NCI-H524 (cell line): ENCODE measurements at places on chromosomes 6 and 20.

DNA sequence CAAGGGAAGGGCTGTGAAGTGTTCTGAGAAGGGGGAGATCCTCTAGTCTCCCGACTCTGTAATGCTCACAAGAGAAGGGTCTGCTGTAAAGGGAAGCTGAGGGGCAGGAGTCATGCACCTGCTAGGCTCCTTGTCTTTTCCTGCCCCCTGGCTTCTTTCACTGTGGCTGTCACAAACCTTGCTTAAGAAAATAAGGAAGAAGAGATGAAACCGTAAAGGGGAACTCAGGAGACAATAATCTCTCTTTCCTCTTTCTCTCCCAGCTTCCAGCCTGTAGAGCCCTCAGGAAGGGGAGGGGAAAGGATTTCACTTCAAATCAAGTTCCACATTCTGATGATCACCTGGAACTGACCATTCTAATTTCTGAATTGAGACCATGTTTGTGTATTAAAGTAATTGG lies 26.3 kb downstream of the SLC13A3 start:
- DNase-seq: no peak

DNA sequence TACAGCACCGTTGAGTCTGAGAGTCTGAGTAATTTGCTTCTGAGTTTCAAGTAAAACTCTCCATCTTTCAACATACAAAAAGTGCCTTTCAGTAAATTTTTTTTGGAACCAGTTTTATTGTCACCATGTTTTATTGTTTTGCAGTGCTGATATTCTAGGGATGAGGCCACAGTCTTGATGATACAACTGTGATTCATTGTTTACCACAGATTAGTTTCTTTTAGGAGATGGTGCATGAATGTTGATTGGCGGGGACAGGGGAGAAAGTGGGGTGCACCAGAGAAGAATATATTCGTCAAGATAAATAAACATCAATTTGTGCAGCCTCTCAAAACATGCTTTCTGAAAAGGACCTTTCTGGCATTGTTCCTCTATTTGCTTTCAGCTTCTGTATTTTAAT lies 109.0 kb downstream of the MCHR2 start:
- no peak for DNase-seq

DNA sequence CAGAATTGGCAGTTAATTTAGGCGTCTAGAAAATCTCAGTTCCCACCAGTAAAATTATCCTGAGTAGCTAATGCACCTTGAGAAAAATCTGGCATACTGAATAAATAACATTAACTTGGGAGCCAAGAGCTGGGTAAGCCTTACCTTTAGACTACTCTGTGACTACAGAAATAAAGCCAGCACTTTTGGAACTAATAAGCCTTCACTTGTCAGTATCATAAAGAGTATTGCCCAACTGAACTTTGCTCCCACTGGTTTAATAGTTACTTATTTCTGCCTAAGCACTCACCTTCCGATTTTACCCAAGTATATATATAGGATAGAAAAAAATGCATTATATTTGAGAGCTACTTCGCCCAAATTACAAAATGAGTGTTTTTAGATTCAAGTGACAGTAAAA lies 10.7 kb downstream of the FAM8A1 start:
- no peak for DNase-seq

- no peak for DNase-seq
These were observed 53.1 kb upstream of the VSX1 start for GRCh38 chr20:25135031-25135430.

GRCh38 chr6:43941174-43941573 lies 171.2 kb downstream of the VEGFA start:
- no peak for DNase-seq

GRCh38 chr6:47414423-47415167 lies 63.0 kb upstream of the CD2AP start:
- DNase-seq: no peak

GRCh38 chr20:59392736-59393135 lies 92.3 kb downstream of the EDN3 start:
- DNase-seq: no peak

- DNase-seq: peak; percentile 28
These were observed 24.5 kb downstream of the TSPYL4 start for GRCh38 chr6:116229287-116229913.

DNA sequence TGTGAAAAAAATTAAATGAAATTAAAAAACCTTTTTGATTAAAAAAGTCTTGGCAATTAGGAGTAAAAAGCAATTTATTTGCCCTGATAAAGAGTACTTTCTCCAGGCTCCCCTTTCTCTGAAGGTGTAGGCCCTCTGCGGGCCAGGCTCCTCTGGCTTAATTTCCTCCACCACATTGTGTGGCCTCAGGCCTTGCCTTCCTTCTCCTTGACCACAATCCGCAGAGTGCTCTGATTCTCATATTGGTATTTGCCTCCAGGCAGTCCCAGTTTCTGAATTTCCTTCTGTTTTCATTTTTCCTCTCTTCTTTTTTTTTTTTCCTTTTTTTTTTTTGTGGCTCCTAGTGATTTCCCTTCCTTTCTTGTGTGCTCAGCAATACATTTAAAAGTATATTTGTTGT lies 96.4 kb downstream of the AIG1 start:
- DNase-seq: no peak

DNA sequence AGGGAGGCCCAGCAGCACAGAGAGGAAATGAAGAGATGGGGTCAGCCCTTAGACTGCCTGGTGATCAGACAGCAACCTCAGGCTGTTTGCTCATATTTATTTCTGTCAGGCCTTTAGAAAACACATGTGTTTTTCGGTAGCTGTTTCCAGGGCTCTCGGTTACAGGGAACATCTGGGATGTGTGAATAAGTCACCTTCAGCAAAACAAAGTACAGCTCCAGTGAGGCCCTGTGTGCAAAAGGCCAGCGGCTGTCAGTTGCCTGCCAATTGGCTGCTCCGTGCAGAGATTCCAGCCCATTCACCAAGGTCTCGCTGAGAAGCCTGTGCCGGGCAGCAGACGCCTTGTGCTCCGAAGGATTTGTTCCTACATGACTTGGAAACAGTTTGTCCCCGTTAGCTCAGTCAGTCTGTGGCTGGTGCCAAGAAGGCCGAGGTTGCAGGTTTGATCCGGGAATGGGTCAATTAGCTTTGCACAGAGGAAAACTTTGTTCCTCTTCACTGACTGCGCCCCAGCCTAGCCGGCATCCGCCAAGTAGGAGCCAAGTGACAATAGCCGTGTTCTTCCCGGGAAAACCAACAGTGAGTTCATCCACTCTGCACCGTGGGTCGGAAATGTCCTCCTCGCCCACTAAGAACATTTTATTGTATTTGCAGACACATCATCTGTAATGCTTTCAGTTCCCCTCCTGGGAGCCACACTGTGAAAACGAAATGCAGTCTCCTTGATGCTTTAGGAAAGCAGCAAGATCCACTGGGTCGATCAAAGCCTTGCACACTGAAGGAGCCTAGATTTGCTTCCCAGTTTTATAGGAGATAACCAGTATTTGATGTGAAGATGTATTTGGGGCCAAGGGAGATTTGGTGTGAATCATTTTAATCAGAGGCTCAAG lies 315.4 kb upstream of the CDYL start:
- no peak for DNase-seq

DNA sequence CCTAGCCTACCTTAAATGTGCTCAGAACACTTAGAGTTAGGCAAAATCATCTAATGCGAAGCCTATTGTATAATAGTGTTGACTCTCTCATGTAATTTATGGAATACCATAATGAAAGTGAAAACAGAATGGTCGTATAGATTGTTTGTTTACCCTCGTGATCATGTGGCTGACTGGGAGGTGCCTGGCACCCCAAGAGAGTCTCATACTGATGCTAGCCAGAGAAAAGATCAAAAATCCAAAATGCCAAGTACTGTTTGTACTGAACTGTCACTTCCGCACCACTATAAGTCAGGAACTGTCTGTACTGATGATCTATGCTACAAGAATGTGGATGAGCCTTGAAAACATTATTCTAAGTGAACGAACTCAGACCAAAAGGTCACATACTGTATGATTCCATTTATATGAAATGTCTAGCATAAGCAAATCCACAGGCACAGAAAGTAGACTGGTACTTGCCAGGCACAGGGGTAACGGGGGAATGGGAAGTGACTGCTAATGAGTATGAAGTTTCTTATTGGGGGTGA lies 22.4 kb downstream of the ZMYND8 start:
- DNase-seq: no peak

DNA sequence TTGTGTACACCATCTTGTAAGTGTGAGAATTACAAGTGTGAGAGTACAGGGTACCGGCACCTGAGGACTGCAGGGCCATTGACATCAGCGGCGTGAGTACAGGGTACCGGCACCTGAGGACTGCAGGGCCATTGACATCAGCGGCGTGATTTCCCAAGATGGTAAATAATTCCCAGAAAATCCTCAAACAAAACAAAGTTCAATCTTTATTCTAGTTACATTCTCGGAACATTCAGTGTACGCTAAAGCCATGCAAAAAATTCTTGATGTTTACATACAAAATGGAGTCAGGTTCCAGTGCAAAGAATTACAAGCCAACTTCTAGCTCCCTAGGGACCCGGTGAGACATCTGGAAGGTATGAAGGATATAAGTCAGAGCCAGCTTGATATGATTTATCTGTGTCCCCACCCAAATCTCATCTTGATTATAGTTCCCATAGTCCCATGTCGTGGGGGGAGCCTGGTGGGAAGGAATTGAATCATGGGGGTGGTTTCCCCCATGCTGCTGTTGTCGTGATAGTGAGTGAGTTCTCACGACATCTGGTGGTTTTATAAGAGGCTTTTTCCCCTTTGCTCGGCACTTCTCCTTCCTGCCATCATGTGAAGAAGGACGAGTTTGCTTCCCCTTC lies 172.7 kb downstream of the TTLL2 start:
- DNase-seq: no peak

GRCh38 chr20:14861028-14861699 lies 523.8 kb upstream of the FLRT3 start:
- no peak for DNase-seq

DNA sequence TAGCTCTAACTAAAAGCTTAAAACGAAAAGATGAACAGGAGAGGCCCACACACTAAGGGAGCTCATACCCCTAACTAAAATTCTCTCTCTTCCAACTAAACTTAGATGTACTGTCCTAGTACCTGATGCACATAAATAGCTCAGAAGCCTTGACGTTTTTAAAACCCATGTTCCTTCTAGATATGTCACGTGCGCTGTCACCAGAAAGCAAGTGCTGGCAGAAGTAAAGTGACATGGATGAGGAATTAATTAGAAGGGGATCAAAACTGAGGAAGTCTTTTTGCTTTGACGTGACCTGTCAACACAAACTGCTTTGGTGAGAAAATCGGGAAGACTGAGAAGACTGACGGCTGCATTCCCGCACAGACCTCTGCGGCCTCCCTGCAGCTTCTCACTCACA lies 142.5 kb downstream of the ZMYND8 start:
- DNase-seq: no peak

DNA sequence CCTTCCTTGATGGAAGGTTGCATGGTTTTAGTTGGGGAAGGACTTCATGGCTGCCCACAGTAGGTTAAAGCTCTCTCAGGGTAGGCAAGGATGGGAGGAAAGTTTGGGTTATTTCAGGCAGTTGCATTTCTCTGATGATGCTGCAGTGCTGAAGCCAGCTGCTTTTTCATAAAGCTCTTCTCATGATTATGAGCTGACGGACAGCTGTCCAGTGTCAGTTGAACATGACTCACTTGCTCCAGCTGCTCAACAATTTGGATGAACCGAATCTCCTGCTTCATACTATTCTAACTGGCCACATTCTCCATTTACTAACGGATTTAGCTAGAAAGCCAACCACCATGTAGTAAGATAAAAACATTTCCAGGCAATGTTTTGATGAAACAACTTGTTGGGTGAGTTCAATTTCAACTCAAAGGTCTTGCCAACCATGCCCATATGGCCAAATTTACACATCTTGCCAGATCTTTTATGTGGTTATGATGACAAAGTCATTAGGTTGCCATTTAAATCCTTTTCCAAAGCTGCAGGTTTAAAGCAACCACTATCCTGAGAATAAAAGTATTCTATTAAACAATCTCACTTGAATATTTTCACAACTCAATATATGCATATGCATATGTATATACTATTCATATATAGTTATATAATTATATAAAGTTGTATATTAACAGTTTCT lies 125.9 kb downstream of the HS3ST5 start:
- DNase-seq: peak; percentile 79

DNA sequence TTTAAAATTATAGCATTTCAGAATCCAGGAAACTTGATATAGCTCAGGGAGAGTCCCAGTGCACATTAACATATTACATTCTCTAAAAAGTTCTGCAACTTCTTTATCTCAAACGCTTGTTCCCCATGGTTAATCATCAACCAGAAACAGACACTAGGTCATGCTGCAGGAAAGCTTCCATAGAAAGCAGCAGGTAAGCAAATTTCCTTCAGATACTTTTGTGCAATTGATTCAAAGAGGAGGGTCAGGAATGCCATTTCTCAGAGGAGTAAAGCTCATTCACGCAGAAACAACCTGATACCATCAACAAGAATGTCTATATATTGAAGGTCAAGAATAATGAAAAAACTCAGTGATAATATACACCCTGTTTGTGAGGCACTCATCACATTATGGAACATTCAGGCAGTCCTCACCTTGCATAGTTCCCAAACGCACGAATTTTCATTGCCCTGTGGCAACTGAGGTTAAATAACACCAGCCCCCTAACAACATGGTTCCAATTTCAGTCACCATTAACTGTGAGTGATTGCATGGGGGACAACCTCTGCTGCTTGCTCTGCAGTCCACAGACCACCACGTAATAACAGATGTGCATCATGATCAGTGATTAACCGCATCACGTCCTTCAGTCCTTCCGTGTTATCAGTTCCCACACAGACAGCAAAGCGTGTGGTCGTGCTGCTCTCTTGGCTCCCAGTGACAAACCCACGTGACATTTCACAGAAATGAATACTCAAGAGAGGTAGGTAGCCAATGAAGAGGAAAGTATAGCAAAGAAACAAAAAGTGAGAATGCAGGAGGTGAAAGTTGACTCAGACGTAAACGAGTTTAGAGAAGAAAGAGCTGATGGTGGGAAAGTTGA lies 95.7 kb downstream of the LY86 start:
- no peak for DNase-seq

DNA sequence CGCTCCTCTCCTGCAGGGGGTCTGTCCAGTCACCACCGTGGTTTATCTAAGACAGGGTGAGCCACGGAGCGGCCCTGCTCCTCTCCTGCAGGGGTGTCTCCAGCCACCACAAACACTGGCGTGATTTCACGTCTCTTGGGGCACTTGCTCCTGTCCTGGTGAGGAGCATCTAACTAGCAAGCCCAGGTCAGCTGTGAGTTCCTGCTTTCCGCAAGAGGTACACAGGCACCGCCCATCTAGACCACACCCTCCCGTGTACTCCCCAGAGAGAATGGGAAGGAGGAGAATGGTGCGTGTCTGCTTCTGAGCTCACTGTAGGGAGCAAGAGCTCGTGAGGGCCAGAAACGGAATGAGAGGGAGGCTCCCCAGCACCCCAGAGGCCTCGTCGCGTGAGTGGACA lies 40.7 kb downstream of the DACT2 start:
- no peak for DNase-seq
